ENCODE measurements at places on chromosomes 6 and 20.

- no peak for DNase-seq
Observed at GRCh38 chr6:158757753-158758090, 61.4 kb downstream of the EZR start.

DNA sequence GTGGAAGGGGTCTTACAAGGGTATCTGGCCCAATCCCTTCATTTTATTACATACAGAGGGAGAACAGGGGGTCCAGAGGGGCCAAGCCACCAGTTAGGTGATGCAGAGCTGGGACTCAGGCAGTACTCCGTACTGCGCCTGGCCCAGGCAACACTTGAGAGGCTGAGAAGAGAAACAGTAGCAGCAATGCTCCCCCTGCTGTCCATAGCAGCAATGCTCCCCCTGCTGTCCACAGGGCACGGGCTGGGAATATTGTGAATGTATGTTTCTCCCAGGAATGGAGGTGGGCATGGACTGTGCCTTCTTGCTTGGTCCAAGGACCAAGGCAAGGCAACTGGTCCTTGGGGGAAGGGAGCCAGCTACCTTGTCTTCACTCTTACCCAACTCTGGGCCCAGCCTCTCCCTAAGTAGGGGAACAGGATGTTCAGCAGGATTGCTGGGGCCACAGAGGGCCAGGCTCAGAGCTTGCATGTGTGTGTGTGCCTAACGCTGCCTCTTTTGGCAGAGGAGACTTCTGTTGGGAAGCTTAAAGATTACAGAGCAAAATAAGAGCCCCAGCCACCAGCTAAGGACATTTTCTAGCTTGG, 14.8 kb upstream of the FAM83C start:
- DNase-seq, result no peak

GRCh38 chr6:73830119-73830518, 134.1 kb downstream of the CD109 start:
- no peak for DNase-seq

DNA sequence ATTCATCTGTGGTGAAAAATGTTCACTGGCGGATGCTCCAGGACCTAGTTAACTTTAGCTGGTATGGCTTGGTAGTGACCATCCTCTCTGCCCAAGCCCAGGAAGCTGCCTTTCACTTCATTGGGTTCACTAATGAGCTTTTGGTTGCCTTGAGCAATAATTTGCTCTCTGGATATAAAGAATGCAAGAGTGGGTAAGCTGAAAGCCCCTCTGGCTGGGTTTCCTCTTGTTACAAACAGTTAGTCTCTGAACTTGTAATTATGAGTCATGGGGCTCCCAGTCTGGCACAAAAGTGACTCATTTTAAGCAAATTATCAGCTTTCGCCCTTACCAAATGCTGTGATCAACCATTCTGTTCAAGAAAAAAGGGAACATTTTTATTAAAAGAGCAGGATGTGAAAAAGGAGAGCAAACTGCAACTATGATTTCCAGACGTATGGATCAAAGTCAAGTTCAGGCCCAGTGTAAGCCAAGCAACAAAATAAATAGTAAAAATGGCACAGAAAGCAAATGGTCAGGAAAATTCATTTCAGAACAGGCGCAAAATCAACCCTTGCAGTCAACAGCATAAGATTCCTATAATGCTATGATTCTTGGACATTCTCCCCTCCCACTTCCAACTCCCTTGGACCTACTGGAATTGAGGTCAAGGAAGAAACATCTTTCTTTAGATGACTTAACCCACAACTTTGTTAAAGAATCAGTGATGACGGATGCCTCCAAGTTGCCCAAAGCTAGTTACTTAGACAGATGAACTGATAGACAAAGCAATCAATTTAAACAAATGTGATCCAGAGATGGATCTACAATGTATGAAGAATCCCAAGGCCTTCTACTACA, 130.0 kb upstream of the KCNK16 start:
- DNase-seq, result no peak

DNA sequence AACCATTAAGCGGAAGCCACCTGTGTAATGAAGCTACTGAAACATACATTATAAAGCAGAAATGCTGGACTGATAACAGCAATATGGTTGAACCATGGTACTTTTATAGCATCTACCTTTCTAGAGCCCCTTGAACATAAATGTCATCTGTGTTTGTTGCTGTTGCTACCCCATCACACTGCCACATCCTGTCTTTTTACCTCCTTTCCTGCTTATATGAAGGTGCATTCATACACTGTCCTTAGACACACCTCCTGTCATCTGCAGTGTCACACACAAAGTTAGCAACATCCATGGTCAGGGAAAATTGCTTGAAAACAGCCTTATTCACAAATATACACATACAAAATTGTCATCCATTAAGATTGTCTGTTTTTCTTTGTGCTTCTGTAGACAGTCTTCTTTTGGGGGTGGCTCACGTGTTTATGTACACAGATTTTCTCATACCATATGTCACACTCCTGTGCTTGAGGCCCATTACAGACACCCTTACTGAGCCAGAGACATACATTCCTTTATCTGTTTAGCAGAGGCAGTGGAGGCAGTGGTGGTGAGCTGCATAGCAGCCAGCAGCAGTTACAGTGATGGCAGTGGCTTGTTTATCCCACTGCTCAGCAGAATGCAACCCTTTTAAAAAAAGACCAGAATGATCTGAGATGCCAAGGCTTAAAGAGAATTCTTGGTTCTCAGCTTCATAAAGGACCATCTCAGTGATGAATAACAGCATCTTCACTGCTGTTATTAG, 25.9 kb downstream of the C6orf62 start:
- no peak for DNase-seq

DNA sequence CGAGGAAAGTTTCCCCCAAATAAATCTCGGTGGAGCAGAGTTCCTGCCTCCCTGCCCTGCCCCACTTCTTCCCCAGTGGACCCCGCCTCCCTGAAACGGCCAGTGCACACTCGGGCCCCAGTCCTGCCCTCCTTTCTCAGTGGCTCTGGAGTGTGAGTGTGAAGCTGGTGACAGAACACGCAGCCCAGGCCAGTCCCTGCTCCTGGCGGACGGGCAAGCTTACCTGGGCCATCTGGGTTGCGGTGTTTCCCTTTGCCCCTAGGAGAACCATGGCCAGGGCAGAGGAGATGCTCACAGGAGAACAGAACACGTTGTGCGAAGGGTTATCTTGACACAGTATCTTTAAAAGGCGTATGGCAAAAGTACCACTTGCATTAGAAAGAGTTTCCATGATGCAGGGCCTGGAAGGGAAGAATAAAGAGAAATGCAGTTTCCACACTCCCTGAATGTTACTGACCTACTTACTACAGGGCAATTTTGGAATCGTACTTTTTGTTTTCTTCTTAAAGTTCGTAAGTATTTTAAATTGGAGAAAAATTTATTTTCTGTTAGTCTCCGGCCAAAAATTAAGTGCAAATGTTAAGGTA, 2.8 kb downstream of the SERPINB9 start:
- no peak for DNase-seq

GRCh38 chr6:91328241-91328640, 741.4 kb upstream of the MAP3K7 start:
- DNase-seq, result no peak

GRCh38 chr6:145813285-145814034, 1.1 kb downstream of the FBXO30 start:
- no peak for DNase-seq

- DNase-seq, result no peak
Observed at GRCh38 chr6:68778356-68779020, 143.4 kb downstream of the ADGRB3 start.

DNA sequence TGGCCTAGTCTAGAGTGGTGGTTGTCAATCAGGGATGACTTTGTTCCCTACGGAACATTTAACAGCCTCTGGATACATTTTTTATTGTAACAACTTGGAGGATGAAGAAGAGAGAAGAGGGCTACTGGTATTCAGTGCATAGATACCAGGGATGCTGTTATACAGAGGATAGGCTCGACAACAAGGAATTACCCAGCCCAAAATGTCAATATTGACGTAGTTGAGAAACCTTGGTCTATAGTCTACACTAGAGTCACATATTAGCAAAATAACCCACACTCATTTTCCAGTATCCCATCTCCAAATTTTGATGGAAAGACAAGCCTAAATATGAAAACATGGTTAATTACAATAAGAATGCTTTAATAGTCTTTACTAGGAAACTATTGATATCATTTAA, 195.1 kb downstream of the PKHD1 start:
- no peak for DNase-seq

Data from CD4-positive, alpha-beta T cell treated with Interleukin-15 for 4 hours (primary cell).